GM13976 (cell line): ENCODE measurements at places on chromosomes 12 and 14.

DNA sequence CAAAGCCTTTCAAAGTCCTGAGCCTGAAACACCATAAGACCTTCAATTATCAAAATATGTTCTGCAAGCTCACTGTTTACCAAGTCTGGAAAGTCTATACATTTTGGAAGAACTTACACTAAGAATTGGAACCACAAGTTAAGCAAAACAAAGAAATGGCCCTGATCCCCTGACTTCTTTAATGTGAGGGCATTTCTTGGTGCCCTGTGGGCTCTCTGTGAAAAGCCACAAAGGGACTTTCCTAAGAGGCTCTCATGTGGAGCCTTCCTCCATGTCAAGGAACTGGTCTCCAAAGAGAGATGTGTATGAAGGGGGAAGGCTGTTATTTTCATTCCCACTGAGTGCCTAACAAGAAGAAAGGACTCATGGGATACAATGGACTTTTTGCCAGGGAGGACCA is 13.5 kb upstream of the MYH6 start:
- no peak for DNase-seq

DNA sequence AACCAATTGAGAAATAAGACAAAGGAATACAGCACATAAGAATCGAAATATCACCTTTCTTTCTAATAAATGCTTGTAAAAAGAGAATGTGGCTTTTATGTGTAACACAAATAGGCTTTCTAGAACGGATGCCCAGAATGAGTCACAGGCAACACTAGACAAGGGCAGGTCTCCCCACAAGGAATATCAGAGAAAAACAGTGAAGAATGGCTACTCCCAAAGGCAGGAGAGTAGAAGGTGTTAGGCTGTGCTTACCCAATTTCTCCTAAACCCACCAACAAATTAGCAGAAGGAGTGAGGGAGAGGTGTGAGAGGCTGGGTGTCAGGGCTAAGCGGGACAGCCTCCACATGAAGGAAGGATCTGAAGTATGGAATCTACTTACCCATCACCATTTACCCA is 55.2 kb downstream of the GALNT4 start:
- no peak for DNase-seq

DNA sequence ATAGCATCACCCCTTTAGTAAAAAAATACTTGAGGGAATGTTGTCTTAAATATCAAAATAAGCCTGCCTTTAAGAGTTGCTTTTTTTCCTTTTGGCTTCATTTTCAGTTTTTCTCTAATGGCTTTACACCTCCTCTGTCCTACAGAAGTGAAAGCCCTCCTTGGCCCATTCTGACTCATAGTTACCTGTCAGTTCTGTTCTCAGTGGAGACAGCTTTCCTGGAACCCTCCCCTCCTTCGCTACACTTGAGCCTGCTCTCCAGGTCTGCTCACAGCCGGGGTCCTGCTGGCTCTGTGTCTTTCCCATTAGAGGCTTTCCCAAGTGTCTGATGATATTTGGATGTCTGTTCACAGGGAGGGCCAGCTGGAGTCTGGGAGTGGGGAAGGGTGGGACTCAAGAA is 84.0 kb downstream of the PELI2 start:
- DNase-seq = peak; percentile 26

GRCh38 chr12:79557690-79558315 is 133.0 kb downstream of the PAWR start:
- no peak for DNase-seq

GRCh38 chr14:55336162-55336561 is 64.9 kb downstream of the FBXO34 start:
- DNase-seq = no peak

GRCh38 chr12:51005671-51006070 is 20.5 kb downstream of the SLC11A2 start:
- no peak for DNase-seq
